ENCODE measurements at places on chromosomes 7 and 10. TPM values are rescaled to one million over a fixed set of nuclear protein-coding genes. Genes with fewer than 3 reads are reported as not detected.

DNA sequence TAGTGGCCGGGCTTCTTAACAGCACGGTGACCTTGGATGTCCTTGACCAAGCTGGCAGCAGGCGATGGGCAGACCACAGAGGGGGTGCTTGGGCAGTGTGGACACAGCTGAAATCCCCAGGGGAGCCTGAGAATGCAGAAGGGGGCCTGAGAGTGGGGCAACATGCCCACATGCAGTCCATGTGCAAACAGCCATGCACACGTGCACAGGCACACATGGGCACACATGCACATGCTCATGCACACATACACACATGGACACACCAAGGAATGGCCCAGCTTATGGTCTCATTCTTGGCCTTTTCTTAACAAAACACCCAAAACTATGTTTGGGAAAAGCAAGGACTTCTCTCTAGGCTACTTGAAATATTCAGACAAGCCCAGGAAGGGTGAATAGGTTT, 483.9 kb upstream of the MKI67 start:
- no peak for DNase-seq

GRCh38 chr7:37817996-37818720, 30.2 kb upstream of the NME8 start:
- no peak for DNase-seq

DNA sequence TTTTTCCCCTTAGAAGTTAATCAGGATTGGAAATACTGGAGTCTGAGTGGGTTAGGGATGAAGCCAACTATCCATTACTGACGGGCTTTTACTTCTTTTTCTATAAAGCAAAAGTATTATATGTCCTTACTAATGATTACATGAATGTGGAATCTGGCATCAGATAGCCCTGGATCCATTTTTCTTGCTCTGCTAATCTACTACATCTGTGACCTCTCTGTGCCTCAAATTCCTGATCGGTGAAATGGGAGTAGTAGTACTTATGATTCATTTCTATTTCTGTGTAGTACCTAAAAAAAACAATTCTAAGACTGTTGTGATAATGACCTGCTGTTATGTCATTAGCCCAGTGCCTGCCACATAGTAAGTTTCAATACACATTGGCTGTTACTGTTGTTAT, 621.6 kb downstream of the SORCS3 start:
- no peak for DNase-seq

- peak; percentile 47 for DNase-seq
These were observed 194.8 kb upstream of the PTN start for GRCh38 chr7:137538361-137538762.

- no peak for DNase-seq
These were observed 134.4 kb upstream of the LYZL2 start for GRCh38 chr10:30763918-30764317.

DNA sequence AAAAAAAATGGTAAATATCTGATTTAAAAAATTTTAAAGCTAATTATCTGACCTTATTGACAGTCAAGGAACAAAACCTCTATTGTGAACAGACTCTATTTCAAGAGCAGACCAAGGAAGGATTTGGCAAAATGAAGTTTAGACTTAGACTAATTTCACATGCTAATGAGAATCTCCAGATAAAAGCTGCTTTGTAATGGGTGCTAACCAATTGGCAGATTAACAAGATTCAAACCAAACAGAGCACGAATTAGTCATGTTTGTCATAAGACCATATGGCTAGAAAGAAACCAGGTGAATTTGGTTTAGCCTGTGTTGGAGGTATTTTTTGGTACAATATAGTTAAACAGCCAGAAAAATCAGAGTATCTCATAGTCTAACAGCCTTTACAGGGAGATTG, 429.1 kb upstream of the NFE2L3 start:
- no peak for DNase-seq

FBH1 gene
- 55.0 TPM for polyA plus RNA-seq

PTPRN2 gene
- not detected for polyA plus RNA-seq

DNA sequence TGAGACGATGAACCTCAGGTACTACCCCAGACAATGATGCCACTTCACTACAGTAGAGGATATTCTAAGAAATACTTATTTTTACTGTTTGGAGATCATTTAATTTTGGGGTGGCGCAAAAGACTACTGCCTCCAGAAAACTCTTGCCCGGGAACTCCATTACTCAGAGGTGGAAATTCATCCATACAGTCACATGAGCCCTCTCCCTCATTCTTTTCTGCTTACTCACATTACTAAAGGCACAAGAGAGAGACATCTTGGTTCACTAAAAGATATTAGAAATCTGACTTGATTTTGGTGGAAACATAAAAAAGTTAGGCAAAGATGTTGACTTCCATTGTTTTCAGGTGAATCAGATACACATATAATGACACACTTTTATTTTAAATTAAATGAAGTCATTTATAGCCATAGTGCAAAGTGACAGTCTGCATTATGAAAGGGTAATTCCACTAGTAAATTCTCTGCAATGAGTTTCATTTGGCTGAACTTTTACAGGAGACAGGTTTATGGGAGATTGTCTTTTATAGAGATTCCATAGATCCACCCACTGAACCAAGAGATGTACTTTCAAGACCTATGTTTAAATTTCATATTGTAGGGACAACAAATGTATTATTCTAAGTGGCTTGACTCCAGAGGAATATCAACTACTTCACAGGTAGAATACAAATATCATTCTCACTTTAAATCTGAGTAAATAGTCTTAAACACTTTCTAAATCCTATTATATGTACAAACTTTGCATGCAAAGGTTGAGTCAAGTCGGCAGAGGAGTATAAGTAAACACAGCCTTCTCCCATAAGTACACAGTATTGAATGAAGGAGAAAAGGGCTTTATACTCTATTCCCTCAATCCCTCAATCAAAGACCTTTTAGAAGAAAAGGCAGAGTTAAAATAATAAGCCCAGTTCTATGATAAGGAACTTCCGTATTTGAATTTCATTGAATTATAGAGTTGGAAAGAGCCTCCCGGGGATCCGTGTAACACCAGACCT, 18.8 kb downstream of the NEBL start:
- peak; percentile 51 for DNase-seq

RAB19 gene
- polyA plus RNA-seq, result not detected

DNA sequence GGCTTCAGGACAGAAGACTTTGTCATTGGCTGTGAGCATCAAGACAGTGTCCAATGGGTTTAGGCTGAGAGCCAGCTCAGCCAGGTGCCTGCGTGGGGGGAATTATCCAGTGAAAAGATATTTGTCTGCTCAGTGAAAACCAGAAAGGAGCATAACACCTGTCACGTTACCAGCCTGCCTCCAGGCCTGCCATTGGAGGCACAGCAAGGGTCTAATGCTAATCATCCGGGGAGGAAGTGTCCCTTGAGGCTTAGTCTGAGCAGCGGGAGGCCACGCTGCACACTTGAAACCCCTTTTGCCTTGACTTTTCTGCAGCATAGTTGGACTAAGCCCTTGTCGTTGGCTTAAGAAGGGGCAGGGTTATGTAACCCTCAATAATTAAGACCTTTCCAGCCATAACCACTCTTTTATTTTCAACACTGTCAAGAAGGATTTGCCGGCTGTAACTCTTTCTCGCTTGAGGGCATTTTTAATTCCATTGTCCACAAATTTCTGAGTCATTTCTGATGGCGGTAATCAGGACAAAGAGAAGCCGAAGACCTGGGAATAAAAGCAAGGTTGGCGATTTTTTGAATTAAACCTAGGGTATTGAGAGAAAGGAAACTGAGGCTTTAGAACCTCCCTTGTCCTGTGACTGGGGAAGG, 639.6 kb upstream of the FOXK1 start:
- DNase-seq, result peak; percentile 7

DNA sequence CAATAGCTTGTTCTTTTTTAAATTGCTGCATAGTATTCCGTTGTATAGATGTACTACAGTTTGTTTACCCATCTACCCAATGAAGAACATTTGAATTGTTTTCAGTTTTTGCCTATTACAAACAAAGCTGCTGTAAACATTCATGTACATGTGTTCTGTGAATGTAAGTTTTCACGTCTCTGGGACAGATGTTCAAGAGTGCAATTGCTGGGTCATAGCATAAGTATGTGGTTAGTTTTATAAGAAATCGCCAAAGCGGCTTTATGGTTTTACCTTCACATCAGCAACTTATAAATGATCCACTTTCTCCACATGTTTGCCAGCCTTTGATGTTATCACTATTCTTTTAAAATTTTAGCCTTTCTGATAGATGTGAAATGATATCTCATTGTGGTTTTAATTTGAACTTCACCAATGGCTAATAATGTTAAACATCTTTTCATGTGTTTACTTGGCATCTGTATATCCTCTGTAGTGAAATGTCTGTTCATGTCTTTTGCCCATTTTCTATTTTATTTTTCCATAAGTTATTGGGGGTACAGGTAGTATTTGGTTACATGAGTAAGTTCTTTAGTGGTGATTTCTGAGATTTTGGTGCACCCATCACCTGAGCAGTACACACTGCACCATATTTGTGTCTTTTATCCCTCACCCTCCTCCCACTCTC, 73.5 kb downstream of the TBXAS1 start:
- DNase-seq, result no peak

DNA sequence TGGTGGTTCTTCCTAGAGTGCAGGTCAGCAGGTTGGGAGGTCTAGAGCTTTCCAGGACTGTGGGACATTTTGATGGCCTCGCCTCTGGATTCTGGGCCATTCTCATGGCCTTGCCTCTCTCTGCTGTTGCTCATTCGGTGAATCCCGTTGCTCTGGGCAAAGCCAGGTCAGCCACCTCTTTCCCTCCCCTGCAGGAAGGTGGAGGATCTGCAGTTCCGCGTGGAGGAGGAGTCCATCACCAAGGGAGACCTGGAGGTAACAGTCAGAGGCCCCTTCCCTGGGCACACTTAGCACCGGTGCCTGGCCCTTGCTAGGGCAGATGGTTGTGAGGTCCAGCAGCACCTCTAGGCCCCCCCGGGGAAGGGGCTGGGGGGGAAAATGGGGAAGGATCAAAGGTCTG, 74.9 kb downstream of the CLIP2 start:
- no peak for DNase-seq

DNA sequence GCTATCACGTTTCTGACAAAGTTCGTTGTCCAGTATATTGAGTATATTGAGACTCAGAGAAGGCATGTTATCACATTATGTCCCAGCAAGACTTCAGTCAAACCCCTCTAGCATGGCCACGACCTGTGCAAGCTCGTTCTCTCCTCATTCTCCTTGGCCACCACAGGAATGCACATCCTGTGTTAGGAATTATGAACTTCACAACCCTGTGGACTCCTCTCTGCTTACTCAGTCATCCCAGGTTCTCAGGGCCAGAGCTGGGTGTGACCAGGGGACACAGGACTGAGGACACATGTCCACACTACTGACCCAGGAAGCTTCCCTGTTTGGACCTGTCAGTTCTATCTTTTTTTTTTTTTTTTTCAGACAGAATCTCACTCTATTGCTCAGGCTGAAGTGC, 4.4 kb downstream of the SH2D4B start:
- no peak for DNase-seq

GRCh38 chr10:86068231-86069054, 298.2 kb downstream of the GRID1 start:
- DNase-seq, result no peak

DNA sequence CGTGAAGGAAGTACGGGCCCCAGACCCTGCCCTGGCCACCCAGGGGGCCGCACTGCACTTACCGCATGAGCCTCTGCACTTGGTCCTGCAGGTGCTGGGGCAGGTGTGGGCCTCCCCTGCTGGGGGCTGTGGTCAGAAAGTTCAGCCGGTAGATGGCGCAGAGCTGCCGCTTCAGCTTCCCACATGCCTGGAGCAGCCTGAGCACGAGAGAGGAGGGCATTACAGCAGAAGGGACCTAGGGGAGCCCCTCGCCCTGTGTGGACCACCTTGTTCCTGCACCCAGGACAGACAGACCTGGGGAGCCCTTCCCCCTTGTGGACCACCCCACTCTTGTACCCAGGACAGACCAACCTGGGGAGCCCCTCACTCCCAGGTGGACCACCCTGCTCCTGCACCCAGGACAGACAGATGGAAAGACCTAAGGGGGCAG, 8.7 kb upstream of the PYROXD2 start:
- DNase-seq, result no peak

DNA sequence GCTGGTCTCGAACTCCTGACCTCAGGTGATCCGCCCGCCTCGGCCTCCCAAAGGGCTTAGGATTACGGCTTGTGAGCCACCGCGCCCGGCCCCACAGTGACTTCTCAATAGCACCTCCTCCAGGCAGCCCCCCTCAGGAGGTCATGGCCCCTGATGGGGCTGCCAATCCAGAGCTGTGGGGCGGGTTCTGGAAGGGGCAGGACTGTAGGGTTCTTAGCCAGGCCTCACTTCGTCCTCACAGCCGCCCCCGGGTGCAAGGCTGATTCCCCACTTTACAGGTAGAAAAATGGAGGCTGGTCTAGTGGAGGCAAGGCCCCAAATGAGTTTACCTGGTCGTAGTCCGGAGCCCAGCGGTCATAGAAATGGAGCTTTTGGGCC, 638 bp downstream of the METTL27 start:
- no peak for DNase-seq

GRCh38 chr7:5396542-5396941, 27.1 kb downstream of the TNRC18 start:
- no peak for DNase-seq

- no peak for DNase-seq
These were observed 649.1 kb downstream of the INHBA start for GRCh38 chr7:41053820-41054219.

DNA sequence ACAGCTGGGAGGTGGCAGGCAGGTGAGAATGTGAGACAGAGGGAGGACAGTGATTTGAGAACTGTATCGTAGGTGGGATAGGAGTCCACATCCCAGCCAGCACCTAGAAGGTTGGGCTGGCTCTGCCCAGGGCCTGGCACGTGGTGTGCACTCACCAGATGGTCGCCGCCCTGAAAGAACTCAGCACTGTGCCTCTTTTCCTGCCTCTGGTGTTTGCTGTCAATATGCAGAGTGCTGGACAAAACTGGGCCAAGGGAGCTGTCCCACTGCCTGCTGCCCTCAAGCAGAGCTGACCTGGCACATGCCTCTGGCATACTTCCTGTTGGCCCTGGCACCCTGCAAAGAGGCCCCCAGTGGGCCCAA, 36.8 kb downstream of the CHST3 start:
- DNase-seq, result no peak

DNA sequence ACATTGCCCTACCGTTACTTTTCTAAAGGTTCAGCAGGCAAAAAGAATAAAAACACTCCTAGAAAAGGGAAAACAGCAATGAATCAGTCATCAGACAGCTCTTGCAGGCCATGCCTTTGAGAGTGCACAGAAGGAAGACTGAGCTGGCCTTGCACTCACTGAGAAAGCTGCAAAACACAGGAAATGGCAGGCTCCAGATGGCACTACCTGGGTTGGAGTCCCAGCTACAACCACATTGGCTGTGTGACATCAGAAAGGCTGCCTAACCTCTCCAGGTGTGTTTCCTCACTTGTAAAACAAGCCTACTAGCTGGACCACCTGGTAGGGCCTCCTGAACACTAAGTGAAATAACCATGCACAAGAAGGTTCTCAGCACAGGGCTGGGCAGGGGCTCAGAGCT, 113.7 kb downstream of the SFMBT2 start:
- no peak for DNase-seq

DNA sequence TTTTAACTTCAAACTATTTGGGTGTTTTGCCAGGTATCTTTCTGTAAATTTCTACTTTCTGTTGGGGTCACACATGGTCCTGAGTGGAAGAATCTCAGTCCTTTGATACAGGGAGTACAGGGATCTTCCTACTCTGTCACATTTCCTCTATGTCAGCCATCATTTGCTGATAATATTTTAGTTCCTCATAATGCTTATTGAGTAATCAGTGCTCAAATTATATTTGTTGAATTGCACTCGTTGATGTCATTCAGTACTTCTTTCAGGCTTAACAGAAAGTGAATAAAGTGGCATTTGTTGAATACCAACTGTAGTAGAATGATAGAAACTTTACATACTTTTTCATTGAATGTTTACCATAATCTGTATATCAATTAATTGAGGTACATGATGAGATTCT, 31.9 kb downstream of the WDR11 start:
- no peak for DNase-seq

LRRD1 gene
- polyA plus RNA-seq, result not detected

LLCFC1 gene
- polyA plus RNA-seq, result not detected

All from foreskin keratinocyte (primary cell).